ENCODE measurements at places on chromosomes 5 and 9.

- no peak for DNase-seq
Observed at GRCh38 chr5:52015760-52016159, 632.5 kb downstream of the ISL1 start.

GRCh38 chr5:118728191-118728590 is 260.2 kb downstream of the DTWD2 start:
- DNase-seq: no peak

- DNase-seq: no peak
Observed at GRCh38 chr5:40877371-40877988, 31.8 kb upstream of the C7 start.

GRCh38 chr5:33032271-33033070 is 321.4 kb downstream of the NPR3 start:
- DNase-seq: no peak

GRCh38 chr9:76101075-76101474 is 210.6 kb downstream of the PCSK5 start:
- no peak for DNase-seq

DNA sequence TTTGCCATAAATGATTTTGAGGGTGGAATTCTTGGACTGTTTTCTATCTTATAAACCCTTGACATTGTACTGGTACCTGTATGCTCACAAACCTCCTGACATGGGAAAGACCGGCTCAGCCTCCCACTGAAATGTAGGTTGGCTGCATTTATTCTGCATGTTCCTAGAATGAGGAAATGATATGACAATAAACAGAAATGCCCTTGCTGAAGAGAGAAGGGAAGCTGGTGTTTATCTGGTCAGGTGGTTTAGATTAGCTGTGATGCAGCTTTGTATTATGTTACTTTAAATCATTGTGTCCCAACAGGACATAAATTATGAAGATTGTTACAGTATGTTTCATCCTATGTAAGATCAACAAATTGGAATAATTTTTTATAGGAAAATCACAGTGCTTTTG is 23.1 kb upstream of the CATSPER3 start:
- no peak for DNase-seq

GRCh38 chr5:64015824-64016223 is 53.6 kb upstream of the HTR1A start:
- no peak for DNase-seq

DNA sequence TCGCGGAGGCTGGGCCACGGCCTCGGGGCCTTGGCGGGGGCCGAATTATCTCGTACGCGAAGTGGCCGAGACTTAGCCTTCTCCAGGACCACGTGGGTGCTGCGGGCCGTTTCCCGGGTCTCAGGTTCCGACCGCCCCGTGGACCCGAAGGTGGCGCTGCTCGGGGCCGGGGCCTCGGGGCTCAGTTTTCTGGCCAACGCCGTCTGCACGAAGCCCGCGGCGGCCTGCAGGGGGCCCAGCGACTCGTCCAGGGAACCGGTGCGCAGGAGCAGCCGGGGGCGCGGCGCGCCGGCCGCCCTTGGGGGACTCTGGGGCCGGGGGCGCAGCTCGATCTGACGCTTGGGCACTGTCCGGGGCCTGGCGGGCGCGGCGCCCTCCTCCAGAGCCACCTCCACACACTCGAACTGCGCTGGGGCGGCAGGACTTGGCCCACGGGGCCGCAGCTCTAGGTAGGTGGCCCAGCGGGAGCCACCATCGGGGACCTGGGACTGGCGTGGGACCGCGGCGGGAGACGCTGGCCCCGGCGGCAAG is 716 bp downstream of the PROB1 start:
- DNase-seq: peak; percentile 31

DNA sequence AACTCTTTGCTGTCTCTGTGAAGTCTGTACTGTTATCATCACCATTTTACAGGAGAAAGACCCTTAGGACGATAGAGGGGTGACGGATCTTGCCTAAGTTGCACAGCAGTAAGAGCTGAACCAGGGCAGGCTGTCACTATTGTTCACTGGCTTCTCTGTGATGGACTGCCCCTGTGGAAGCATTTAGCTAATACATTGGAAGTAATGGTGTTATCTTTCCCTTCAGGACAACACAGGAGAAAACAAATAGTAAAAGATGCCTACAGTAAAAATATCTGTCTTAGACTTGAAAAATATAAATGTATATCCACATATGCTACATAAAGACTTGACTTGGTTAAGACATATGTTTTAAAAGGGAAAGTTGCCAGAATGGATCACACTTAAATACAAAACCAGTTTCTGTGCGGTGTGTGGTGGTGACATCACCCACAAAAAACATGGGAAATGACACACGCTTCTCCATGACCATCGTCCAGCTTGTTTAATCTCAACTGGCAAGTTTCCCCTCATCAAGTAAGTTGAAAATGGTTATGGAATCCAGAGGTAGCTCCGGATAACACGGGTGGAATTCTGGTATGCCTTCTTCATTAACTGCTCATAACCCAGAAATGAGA is 351.8 kb downstream of the EBF1 start:
- DNase-seq: no peak

- no peak for DNase-seq
Observed at GRCh38 chr9:30799527-30800101, 1584.8 kb upstream of the ACO1 start.

DNA sequence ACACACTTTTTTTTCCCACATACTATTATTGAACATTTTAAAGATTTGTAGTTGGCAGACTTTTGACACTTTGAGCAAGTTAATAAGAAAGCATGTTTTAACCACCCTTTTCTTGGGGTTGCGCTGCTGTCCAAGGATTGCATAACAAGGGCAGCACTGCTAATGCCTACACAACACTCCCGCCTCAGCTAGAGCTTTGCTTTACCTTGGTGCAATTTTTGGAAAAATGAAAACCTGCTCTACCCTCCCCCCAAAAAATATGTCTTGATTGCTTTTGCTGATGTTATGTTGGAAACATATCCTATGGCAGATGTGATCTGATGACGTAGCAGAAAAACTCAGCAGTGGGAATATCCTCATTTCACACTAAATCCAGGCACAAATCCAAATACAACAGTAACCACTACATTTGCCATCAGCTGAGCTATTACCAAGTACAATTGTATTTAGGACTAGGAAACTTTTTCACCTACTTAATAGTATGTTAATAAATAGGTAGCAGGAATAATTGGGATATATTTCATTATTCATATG is 51.5 kb downstream of the UBE2R2 start:
- no peak for DNase-seq

GRCh38 chr9:131744720-131745201 is 4.9 kb upstream of the RAPGEF1 start:
- no peak for DNase-seq

GRCh38 chr9:91844190-91844589 is 105.8 kb downstream of the ROR2 start:
- no peak for DNase-seq

- DNase-seq: no peak
Observed at GRCh38 chr5:164352695-164353094, 847.3 kb downstream of the MAT2B start.

- no peak for DNase-seq
Observed at GRCh38 chr5:133408322-133408721, 204.0 kb downstream of the FSTL4 start.

- DNase-seq: no peak
Observed at GRCh38 chr5:40220260-40220659, 459.5 kb upstream of the PTGER4 start.

GRCh38 chr5:89445106-89445745 is 562.2 kb upstream of the MEF2C start:
- DNase-seq: no peak

DNA sequence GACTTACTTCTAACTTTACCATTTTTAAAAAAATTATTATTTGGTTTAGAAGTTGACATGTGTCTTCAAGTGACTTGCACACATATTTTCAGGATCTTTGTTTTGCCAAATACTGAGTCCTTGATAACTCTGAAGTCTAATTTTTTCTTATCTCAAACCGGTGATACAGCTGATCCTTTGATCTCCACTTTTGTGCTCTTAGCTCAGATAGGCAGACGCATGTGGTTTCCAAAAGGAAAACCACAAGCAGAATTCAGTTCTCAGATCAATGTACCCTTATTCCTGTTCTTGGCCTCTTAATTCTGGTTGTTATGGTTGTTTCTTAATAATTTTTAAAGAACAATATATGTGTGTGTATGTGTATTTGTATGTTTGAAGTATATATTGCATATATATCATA is 238.3 kb upstream of the EDIL3 start:
- DNase-seq: no peak

GRCh38 chr5:100863739-100864138 is 39.3 kb downstream of the ST8SIA4 start:
- no peak for DNase-seq

DNA sequence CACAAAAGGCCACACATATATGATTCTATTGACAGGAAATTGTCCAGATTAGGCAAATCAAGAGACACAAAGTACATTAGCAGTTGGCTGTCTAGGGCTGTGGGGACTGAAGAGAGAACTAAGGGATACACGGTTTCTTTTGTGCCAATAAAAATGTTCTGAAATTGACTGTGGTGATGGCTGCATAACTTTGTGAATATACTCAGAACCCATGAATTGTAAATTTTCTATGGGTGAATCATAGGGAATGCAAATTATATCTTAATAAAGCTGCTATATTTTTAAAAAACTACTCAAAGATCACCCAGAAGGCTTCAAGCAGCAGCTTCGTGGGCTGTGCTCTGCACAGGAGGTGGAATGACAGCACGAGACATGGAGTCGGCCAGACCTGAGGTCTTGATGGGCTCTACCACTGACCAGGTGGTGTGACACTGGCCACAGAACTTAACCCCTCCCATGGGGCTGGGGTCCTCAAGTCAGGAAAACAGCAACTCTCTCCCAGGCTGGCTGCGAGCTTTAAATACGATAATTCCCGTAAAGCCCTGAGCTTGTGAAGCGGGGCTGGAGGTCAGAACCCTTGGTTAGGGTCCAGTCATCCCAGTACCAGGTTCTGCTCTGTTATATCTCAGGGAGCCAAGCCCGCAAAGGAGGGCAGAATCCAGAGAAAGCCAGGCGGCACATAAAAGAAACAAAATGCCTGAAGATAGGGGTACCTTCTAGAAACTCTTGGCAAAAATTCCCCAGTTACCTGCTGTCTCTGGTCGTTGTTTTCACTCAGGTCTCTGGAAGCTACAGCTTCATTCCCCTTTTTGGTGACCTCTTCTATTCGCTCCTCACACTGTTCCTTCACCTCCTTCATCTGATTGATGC is 59.1 kb downstream of the GOLM1 start:
- no peak for DNase-seq

- DNase-seq: no peak
Observed at GRCh38 chr5:108430931-108431608, 49.2 kb upstream of the FBXL17 start.

DNA sequence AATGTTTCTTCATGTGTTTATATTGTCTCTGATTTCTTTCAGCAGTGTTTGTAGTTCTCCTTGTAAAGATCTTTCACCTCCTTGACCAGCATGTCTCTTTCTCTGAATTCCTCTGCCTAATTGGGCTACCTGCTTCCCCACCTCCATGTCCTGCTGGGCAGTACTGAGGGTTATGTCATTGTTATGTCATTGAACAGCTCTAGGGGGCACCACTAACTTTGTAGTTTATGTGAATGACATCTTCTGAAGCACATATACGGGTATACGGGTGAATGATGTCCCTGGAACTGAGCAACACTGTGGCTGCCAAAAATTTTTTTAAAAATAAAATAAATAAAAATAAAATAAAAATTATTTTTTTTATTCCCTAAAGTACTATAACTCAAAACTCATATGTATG is 16.9 kb upstream of the SNCAIP start:
- DNase-seq: no peak

GRCh38 chr9:90539286-90539685 is 103.3 kb downstream of the DIRAS2 start:
- no peak for DNase-seq

- no peak for DNase-seq
Observed at GRCh38 chr9:118455259-118455658, 751.1 kb downstream of the TLR4 start.

DNA sequence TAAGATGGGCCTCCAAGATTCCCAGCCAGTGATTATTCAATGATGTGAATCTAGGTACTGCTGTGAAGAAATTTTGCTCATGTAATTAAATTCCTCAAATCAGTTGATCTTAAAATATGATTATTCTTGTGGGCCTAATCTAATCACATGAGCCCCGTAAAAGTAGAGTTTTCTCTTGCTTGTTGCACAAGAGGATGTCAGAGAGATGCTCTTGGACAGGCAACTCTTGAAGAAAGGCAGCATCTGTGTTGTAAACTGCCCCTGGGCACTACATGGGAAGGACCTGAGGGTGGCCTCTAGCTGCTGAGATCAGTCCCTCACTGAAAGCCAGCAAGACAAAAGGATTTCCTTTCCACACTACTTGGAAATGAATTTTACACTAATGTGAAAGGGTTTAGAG is 132.9 kb downstream of the TRPM3 start:
- no peak for DNase-seq

DNA sequence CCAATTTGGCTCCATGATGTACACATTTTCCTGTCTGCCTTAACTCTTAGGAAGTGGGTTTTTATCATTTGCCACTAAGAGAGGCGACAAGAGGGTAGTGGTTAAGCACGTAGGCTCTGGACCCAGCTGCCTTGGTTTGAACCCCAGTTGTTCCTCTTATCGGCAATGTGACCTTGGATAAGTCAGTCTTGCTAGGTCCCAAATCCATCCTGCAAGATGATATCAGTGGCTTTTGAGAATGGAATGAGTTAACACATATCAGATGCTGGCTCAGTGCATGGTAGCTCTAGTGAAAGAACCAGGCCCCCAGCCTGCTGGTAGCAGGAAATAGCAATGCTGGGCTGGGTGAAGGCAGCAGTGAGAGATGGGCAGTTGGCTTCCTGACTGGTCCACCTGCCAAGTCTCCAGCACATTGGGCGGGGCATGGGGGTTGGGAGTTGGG is 72.5 kb downstream of the STK10 start:
- DNase-seq: no peak

GRCh38 chr9:28747351-28747985 is 1174.2 kb upstream of the C9orf72 start:
- no peak for DNase-seq

DNA sequence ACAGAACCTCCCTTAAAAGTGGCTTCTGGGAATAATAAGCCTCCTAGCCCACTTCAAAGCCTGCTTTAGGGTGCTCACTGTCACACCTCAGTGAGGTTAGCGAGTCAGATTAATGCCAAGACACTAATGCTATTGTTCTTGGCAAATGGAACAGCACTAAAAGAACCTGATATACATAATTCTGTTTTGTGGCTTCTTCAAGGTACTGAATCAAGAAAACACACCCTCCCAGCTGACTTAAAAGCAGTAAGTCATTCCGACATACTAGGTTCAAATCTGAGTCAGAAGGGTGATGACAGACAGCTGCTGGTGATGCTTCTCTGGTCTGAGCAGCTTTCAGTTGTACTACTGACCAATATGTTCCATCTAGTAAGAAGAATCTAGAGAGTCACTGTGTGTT is 121.6 kb downstream of the OXCT1 start:
- no peak for DNase-seq

Data from stimulated activated CD4-positive, alpha-beta T cell treated with anti-CD3 and anti-CD28 coated beads, Interleukin-15, amount 100 ng/mL, for 1 hour (primary cell).